ENCODE measurements at places on chromosomes 2 and 18. TPM values are rescaled to one million over a fixed set of nuclear protein-coding genes. Genes with fewer than 3 reads are reported as not detected.

The DES gene
- 88.7 TPM for total RNA-seq

The OR6B2 gene
- not detected for total RNA-seq

The GCG gene
- total RNA-seq = not detected

The CYS1 gene
- 5.1 TPM for total RNA-seq

The KCNIP3 gene
- total RNA-seq = 1.8 TPM

The TCF23 gene
- total RNA-seq = 0.18 TPM

DNA sequence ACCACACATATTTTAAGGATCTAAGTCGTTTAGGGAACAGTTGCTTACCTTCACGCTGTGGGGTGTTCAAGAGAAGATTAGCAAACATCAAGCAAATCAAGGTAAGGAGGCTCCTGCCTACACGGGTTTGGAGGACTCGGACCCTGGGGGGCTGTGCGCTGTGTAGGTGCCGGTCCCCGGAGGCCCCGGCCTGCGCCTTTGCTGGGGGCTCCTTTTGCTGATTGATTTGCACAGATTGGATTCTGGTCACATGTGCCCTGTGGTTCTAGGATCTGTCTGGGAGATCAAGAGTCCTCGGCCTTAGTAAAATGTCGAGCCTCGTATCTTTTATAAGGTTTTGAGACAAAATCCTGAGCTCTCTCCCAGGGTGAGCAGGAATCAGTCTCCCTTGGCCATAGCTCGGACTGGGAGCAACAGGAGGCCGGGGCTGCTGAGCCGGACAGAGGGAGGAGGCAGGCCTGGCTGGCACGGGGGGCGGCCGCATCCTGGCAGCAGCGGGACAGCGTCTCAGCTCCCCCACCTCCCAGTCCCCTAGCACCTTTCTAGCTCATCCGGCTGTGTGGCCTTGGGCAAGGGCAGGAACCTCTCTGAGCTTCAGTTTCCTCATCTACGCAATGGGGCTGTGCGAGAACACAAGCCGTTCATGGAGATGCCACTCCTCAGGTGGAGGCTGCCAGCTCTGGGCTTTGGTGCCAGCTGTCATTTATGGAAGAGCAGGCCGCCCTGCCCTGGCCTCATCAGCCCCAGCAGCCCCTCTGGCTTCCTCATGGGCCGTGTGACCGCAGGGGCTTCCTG lies 147.2 kb downstream of the MBP start:
- H3K36me3 ChIP-seq = no peaks in the 10 kb centered on the region
- no peak overlapping the region for H3K4me3 ChIP-seq
- H3K4me1 ChIP-seq = peaks cover 9% of the 10 kb centered on the region
- no peak overlapping the region for H3K27ac ChIP-seq
- DNase-seq = no peak

GRCh38 chr2:120313695-120314615 lies 32.0 kb upstream of the INHBB start:
- H3K4me3 ChIP-seq = no peak overlapping the region
- H3K27ac ChIP-seq = no peak overlapping the region
- no peak for DNase-seq

DNA sequence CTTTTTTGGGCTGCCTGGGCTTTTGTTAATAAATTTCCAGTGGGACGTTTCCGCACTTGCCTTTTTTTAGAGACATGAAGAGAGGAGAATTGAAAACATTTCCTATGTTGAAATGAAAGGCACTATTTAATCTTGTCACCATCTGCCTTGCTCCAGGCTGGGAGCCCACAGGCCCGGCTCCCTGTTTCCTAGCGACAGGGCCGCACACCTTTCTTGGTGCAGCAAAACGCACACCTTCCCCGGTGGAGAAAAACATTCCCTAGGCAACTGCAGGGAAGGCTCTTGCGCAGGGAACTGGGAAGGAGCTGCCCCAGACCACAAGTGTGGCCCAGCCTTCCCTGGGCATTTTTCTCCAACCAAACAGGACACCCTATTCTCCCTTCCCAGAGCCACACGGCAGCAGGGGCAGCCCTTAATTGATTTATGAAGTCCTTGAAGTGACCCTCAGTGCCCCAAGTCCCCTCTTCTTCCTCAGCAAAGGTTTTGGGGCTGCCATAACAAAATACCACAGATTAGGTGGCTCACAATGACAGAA lies 132.9 kb upstream of the MSH6 start:
- no peak overlapping the region for H3K27ac ChIP-seq
- H3K4me1 ChIP-seq = no peaks in the 10 kb centered on the region
- no peak for DNase-seq
- H3K27me3 ChIP-seq = no peaks in the 10 kb centered on the region
- H3K4me3 ChIP-seq = no peak overlapping the region
- H3K36me3 ChIP-seq = no peaks in the 10 kb centered on the region

DNA sequence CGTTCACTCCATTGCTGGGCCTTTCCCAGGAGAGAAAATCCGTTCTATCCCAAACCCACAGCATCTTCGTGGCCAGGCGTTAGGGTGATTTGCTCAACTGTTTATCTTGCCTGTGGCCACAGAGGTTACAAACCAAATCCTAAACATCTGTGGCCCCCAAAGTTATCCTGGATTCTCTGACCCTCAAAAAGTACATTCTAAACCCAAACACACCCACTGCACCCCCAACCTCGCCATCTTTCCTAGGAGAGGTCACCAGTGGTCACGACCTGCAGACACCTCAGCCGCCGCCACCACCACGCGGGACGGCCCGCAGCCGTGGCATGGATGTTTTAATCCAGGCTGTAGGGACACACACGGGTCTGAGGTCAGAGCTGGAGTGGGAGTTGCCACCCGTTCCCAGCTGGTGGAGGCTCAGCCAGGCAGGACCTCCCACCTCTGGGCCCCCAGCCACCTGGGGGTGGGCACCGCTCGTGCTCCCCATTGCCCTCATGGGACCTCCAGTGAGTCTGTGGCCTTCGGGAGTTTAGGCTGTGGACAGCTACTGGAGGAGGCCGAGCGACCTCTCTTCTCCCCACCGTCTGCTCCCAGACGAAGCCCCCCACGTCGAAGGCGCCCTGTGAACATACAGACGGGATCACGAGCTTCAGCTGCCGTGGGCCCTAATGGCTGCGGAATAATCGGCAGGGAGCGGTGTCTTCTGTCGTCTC lies 72.0 kb downstream of the KCNG2 start:
- no peak overlapping the region for H3K4me3 ChIP-seq
- no peak for DNase-seq
- no peaks in the 10 kb centered on the region for H3K27me3 ChIP-seq
- H3K4me1 ChIP-seq = no peaks in the 10 kb centered on the region

DNA sequence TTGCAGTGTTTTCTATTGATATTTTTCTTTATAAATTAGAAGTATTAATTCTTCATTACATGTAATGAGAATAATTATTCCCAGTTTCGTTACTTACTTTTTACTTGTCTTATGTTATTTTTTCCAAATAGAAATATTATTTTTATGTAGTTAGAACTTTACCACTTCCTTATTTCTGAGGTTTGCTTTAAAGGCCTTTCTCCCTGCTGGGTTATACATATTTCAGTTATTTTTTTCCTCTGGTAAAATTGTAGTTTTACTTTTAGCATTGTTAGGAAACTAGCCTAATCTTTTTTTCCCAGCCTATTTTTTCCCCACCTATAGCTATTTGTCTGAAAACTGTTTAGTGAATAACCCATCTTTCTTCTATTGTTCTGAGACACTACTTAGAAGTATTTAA lies 17.1 kb downstream of the RNF144A start:
- DNase-seq = no peak
- H3K36me3 ChIP-seq = no peaks in the 10 kb centered on the region
- peaks cover 4% of the 10 kb centered on the region for H3K4me1 ChIP-seq
- no peak overlapping the region for H3K27ac ChIP-seq
- H3K27me3 ChIP-seq = no peaks in the 10 kb centered on the region

- no peaks in the 10 kb centered on the region for H3K4me1 ChIP-seq
- no peaks in the 10 kb centered on the region for H3K36me3 ChIP-seq
- H3K27ac ChIP-seq = no peak overlapping the region
- H3K27me3 ChIP-seq = no peaks in the 10 kb centered on the region
- peak; percentile 61 for DNase-seq
These were observed 49.2 kb upstream of the NXPH2 start for GRCh38 chr2:138829326-138829919.

DNA sequence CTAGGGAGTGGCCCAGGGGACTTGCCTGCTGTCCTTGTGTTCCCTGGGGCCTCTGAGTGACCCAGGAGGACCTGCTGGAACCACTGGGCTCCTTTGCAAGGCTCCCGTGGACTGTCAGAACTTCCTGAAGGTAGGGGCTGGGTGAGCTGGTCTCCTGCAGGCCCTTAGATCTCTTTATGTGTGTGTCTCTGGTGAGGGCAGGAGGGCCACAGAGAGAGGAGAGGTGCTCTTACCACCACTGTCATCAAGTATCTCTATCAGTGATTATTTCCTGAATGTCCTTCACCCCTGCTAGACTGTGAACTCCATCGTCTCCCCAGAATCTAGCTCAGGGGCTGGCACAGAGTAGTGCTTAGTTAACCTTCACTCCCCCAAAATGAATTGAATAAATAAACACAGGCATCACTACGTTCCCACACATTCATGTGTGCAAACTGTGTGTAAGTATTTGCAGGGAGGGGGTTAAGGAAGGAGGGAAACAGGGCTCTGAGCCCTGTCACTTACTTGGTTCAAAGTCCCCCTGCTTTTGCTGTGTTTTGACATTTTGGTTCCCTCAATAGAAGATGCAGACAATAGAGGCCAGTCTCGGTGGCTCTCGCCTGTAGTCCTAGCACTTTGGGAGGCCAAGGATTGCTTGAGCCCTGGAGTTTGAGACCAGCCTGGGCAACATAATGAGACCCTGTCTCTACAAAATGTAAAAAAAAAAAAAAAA lies 100.8 kb upstream of the HAAO start:
- no peaks in the 10 kb centered on the region for H3K27me3 ChIP-seq
- no peaks in the 10 kb centered on the region for H3K36me3 ChIP-seq
- H3K4me3 ChIP-seq = no peak overlapping the region
- H3K27ac ChIP-seq = no peak overlapping the region

GRCh38 chr18:24053211-24053610 lies 38.7 kb downstream of the TTC39C start:
- no peak for DNase-seq
- H3K4me1 ChIP-seq = no peaks in the 10 kb centered on the region
- no peak overlapping the region for H3K4me3 ChIP-seq
- no peaks in the 10 kb centered on the region for H3K36me3 ChIP-seq
- no peak overlapping the region for H3K27ac ChIP-seq
- no peaks in the 10 kb centered on the region for H3K27me3 ChIP-seq

Data from lung (tissue), 17 donors.